ENCODE measurements at places on chromosomes 4 and X.

DNA sequence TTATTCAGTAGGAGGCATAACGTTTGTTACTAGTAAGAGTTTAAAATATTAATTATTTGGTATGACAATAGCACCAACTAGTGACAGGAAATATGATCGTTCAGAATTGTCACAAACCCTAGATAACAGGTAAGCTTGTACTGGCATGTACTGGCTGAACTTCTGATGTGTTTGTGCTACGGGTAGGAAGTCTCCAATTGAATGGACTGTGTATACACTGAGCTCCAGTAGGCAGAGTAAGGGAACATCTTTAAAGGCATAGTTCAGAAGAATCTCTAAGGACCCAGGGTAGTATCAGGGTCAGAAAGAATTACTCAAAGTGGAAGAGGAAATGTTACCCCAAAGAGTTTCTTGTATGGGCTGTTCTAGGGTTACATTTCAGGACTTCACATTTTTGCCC is 230.4 kb downstream of the EDA2R start:
- no peak for DNase-seq

GRCh38 chr4:166502660-166503059 is 629.6 kb downstream of the TLL1 start:
- DNase-seq: no peak

GRCh38 chr4:20598626-20599025 is 101.6 kb upstream of the PACRGL start:
- DNase-seq: no peak

- DNase-seq: peak; percentile 20
Observed at GRCh38 chrX:57137501-57137900, 304 bp upstream of the SPIN2A start.

GRCh38 chrX:53280331-53281320 is 758 bp downstream of the IQSEC2 start:
- DNase-seq: peak; percentile 51

- DNase-seq: no peak
Observed at GRCh38 chr4:13893987-13894386, 266.5 kb upstream of the BOD1L1 start.

DNA sequence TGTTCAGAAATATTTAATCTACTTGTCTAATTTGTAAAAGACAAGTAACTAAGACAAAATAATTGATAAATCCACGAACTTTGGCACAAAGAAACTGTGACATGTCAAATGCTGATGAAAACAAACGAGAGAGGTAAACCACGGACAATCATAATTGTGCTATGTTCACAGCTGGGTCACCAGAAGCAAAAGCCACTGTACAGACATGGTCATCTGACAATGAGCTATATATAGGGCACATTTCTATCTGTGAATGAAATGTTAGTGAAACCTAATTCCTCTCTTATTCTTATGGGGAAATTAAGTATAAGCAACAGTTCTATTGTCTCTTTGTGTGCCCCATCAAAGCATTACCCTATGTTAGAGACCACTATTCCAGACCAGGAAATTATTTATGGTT is 444.0 kb upstream of the TRAM1L1 start:
- DNase-seq: no peak

GRCh38 chr4:173499658-173500535 is 30.1 kb downstream of the HAND2 start:
- DNase-seq: no peak

DNA sequence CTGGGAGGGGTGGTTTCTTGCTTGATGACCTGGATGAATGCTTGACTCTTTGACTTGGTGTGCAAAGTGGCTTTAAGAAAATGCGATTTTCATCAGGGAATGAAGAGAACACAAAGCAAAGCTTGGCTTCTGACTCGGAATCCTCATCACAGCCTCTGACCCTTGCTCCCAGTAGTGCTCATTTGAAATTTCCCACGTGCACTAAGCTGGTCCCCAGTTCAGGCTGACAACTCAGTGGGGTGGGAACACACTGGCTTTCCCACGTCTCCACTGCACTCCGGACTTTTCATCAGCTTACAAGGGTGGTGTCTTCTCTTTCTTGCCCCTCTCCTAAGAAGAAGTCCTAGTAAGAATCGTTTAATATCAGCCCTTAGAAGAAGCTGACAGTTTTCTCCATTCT is 53.3 kb downstream of the HCCS start:
- no peak for DNase-seq

GRCh38 chrX:11929476-11929875 is 171.4 kb downstream of the MSL3 start:
- DNase-seq: peak; percentile 33

GRCh38 chrX:41616935-41617334 is 71.8 kb upstream of the GPR34 start:
- DNase-seq: no peak

DNA sequence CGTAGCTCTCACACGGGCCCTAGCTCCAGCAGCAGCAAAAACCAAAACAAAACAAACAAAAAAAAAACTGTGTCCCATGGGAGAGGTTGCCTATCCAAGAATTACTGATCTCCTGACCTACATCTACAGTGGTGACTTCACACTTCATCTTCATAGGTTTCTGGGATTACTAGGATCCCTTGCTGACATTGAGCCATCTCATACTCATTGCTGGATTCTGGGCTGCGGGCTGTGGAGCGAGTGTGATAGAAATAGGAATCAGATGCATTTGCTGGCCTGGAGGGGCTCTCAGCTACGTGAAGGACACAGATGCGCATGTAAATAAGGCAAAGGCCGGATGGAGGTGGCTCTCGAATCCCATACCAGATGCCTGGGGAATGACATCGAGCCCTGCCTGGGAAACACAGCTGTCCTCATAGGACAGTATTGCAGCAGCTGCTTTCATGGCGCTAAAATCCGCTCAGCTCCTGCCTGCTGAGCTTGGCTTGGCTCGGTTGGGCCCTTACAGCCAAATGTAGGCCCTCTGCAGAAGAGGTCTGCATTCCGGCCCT is 41.7 kb downstream of the CNGA2 start:
- DNase-seq: no peak

GRCh38 chr4:148287111-148287510 is 155.1 kb downstream of the NR3C2 start:
- no peak for DNase-seq

DNA sequence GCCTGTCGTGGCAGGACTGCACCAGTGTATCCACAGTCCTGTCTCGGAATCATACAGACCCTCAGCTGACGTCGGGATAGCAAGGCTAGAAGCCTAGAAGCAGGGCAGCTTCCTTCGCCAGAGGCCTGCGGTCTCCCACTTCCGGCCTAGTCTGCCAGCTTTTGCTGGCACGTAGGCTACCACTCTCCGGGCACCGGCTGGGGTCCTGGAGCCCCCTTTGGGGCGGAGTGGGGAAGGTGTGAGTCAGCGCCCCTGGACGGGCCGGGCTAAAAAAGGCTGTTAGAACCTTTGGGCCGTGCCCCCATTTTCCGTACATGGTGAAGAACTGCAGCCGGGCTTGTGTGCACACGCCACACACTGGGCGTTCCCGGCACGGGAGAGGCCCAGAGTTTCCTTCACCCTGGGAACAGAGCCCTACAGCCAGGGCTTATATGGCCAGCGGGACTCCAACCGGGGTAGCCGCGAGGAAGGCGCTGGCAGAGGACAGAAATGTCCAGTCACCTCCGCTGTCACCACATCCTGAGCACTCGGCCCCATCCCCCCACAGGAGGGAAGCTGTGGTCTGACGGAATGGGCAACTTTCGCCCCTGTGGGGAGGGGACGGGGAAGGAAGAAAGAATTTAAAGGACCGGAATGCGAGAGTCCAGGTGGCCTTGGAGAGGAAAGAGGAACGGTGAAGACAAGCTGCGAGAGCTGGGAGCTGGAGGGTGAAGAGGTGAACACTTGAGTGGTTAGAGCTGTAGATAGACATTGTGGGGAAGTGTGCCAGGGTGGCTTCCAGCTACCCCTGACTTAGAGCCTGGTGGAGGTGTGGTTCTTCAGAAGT is 4.6 kb downstream of the MAGIX start:
- peak; percentile 64 for DNase-seq

GRCh38 chrX:42128020-42128419 is 204.7 kb upstream of the CASK start:
- DNase-seq: no peak

DNA sequence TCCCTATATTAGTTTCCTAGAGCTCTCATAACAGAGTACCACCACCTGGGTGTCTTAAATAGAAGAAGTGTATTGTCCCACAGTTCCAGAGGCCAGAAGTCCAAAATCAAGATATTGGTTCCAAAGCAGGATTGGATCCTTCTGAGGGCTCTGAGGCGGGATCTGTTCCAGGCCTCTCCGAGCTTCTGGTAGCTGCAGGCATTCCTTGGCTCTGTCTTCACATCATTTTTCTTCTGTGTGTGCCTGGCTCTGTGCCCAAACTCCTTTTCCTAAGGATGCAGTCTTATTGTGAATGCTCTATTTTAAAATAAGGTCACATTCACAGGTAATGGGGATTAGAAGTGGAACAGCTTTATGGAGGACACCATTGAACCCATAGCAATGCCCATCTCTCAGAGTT is 253.7 kb upstream of the TAPT1 start:
- DNase-seq: no peak

DNA sequence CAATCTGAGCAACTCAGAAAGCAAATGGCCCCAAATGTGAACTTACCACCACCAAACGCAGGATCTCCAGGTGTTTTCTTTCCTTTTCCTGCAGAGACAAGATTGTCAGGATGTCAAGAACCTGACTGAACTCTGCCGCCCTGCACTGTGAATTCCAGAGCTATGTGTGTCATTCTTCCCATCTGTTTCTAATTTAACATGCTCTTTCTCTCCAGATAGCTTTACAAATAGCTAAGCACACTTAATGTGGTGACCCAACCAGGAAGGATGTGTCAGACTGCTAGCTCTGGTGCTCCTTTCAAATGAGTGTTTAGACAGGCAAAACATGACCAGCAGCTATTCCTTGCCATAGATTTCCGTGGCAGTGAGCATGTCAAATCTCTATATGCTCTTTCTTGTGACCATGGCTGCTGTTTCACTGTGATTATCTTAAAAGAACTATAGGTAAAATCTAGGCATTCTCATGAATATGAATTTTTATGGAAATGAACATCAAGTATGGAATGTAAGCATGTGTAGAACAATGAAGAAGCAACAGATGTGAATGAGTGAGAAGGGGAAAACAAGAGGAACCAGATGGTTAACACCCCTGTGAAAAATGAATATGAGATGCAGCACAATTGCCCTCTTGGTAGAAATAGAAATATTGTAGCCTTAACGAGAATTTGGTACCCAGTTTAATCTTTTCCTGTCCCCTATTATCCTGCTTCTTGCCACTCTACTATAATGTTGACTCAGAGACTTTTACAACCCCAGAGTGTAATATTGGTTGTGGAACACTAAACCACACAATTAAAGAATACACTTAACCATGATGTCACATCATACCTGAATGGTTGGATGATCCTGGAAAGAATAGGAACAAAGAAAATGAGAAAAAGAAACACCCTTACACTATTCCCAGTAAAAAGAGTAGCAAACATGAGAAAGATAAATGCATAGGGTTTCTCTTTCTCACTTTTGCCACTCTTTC is 247.8 kb upstream of the DKK2 start:
- peak; percentile 96 for DNase-seq

- DNase-seq: no peak
Observed at GRCh38 chr4:61254406-61254805, 54.3 kb downstream of the ADGRL3 start.

DNA sequence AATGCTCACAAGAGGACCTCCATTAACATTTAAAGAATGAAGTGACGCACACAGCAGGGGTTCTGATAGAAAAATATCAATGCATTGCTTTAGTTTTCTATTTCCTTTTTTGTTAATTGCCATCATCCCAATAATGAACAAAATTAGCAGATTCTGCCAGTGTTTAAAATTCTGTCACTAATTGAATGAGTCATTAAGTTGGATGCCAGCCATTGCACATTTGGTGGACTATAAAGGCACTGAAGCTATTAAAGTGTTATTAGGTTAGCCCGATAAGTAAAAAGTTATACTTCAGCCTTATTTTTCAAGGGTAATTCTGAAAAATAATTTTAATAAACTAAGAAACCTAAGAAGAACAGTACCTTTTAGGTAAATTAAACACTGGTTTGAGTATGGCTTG is 53.1 kb downstream of the MAP3K15 start:
- no peak for DNase-seq

DNA sequence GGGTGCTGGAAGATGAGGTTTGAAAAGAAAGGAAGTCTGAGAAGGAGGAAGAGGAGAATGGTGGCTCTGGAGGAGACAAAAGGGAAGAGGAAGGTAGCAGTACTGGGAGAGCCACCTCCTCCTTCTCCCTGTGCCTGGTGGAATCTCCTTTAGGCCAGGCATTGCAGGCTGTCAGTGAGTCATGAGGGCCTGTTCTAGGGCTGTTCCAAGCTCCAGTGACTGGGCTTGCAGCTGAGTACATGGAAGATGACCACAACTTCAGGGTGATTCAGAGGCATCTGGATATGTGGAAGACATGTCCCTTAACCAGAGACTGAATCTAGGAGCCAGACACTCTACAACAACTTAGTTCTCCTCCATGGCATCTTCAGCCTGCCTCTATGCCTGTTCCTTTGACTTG is 107.8 kb downstream of the EFNB1 start:
- DNase-seq: peak; percentile 90

GRCh38 chrX:40952855-40953254 is 132.4 kb upstream of the USP9X start:
- peak; percentile 28 for DNase-seq

- no peak for DNase-seq
Observed at GRCh38 chr4:40886931-40887763, 137.4 kb downstream of the NSUN7 start.

Measured in iris pigment epithelial cell (primary cell).